ENCODE measurements at places on chromosomes 6 and 20. TPM values are rescaled to one million over a fixed set of nuclear protein-coding genes. Genes with fewer than 3 reads are reported as not detected.

DNA sequence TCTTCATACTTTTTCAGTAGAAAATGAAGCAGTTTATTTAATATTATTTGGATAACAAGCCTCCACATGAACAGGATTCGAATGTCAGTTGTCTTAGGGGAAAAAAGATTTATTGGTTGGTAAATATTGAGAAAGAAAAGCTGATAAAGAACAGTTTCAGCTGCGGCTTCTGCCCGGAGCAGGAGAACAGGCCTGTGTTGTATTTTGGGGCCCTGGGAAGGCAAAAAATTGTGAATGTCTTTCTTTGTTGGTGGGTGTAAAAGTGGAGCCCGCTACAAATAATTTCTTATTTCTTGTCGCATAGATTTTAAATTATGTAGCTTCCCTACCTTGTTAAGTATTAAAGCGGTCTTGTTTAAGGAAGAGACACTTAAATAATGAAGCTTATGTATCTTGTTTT, 90.5 kb upstream of the PAX1 start:
- no peak overlapping the region for H3K27ac ChIP-seq
- no peaks in the 10 kb centered on the region for H3K36me3 ChIP-seq
- DNase-seq, result no peak
- no peaks in the 10 kb centered on the region for H3K4me1 ChIP-seq

DNA sequence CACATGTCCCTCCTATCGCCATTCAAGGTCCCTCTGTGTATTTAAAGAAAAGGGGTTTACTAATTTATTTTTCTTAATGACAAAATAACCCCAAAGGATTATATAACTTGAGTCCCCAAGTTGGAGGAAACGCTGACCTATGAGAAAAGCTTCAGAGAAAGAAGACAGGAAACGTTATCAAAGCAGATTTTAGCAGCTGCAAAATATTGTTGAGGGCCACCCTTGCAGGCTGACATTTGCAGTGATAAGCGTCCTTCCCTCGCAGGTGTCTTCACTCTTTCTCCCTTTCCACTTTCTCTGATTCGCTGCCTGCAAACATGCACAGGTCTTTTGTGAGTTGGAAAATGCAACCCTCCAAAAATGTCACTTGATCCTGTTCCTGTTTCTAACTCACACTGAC, 103.2 kb upstream of the RIPOR2 start:
- no peaks in the 10 kb centered on the region for H3K4me1 ChIP-seq
- no peak overlapping the region for H3K4me3 ChIP-seq
- no peaks in the 10 kb centered on the region for H3K36me3 ChIP-seq
- H3K27me3 ChIP-seq, result no peaks in the 10 kb centered on the region
- H3K27ac ChIP-seq, result no peak overlapping the region
- peak; percentile 47 for DNase-seq

- H3K4me3 ChIP-seq, result no peak overlapping the region
- no peak overlapping the region for H3K27ac ChIP-seq
- peaks cover 2% of the 10 kb centered on the region for H3K27me3 ChIP-seq
- H3K36me3 ChIP-seq, result no peaks in the 10 kb centered on the region
- H3K4me1 ChIP-seq, result no peaks in the 10 kb centered on the region
These were observed 64.0 kb upstream of the APCDD1L start for GRCh38 chr20:58579069-58579818.

GRCh38 chr20:1900321-1900801, 5.2 kb downstream of the SIRPA start:
- peaks cover 3% of the 10 kb centered on the region for H3K4me1 ChIP-seq
- H3K27ac ChIP-seq, result no peak overlapping the region
- peak; percentile 49 for DNase-seq

GRCh38 chr6:31144296-31144969, 5.6 kb upstream of the PSORS1C2 start:
- H3K27me3 ChIP-seq, result no peaks in the 10 kb centered on the region
- no peak overlapping the region for H3K27ac ChIP-seq
- H3K4me1 ChIP-seq, result no peaks in the 10 kb centered on the region
- no peak overlapping the region for H3K4me3 ChIP-seq
- H3K36me3 ChIP-seq, result no peaks in the 10 kb centered on the region

GRCh38 chr6:133376743-133377142, 135.6 kb downstream of the EYA4 start:
- H3K27ac ChIP-seq, result no peak overlapping the region
- H3K36me3 ChIP-seq, result no peaks in the 10 kb centered on the region
- no peaks in the 10 kb centered on the region for H3K27me3 ChIP-seq
- no peak for DNase-seq

DNA sequence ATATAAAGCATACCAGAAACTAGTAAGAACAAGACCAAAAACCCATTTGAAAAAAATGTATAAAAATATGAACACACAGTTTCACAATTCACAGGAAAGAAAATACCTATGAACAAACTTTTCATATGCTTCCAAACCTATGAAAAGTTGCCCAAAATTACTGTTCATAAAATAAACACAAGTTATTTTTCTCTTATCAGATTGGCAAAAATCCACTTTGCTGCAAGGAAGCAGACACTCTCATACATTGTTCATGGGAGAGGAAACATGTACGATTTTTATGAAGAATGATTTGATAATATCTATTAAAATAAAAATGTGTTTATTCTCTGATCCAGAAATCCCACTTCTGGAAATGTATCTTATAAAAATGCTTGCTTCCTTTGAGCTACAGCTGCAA, 40.0 kb upstream of the OCSTAMP start:
- no peak overlapping the region for H3K27ac ChIP-seq
- H3K27me3 ChIP-seq, result no peaks in the 10 kb centered on the region
- H3K4me1 ChIP-seq, result no peaks in the 10 kb centered on the region
- DNase-seq, result no peak
- H3K36me3 ChIP-seq, result no peaks in the 10 kb centered on the region
- no peak overlapping the region for H3K4me3 ChIP-seq

GRCh38 chr6:94443701-94444100, 1024.3 kb upstream of the EPHA7 start:
- no peaks in the 10 kb centered on the region for H3K4me1 ChIP-seq
- no peaks in the 10 kb centered on the region for H3K27me3 ChIP-seq
- no peak for DNase-seq
- no peaks in the 10 kb centered on the region for H3K36me3 ChIP-seq
- H3K4me3 ChIP-seq, result no peak overlapping the region
- H3K27ac ChIP-seq, result no peak overlapping the region

DNA sequence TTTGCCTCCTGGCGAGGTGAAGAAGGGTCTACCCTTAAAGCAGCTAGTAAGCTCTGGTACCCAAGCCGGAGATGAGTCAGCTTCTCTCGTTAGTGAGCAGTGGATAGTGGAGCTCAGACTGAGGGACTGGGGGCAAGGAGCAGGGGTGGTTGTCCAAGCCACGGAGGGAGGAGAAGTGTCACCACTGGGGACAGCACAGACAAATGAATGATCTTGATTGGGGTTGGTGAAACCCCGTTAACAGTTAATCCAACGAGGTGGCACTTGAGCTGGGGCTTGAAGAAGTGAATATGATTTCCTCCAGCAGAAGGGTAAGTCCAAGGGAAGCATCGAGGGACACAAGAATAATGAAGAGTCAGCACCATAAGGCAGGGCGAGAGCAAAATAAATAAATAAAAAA, 43.0 kb downstream of the JARID2 start:
- H3K27ac ChIP-seq, result no peak overlapping the region
- peaks cover 10% of the 10 kb centered on the region for H3K4me1 ChIP-seq
- no peak for DNase-seq
- H3K27me3 ChIP-seq, result no peaks in the 10 kb centered on the region

GRCh38 chr6:85385636-85386315, 64.1 kb upstream of the NT5E start:
- no peaks in the 10 kb centered on the region for H3K36me3 ChIP-seq
- H3K27ac ChIP-seq, result no peak overlapping the region
- no peak overlapping the region for H3K4me3 ChIP-seq
- H3K4me1 ChIP-seq, result no peaks in the 10 kb centered on the region
- H3K27me3 ChIP-seq, result no peaks in the 10 kb centered on the region
- DNase-seq, result no peak

DNA sequence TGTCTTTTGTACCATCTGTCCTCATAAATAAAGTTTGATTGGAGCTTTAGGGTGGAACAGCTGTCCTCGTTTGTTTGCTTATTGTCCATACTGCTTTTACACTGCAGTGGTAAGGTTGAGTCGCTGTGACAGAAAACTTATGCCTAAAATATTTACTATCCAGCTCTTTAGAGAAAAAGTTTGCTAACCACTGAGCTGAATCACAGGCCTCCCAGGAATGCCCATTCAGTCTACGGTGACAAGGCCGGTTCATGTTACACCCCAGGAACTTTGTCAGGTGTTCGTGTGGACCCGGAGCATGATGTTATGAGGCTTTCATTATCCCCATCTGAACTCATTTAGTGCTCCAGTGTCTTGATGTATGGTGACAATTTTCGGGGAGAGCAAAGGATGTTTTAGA, 401.1 kb downstream of the SAMD5 start:
- DNase-seq, result no peak
- H3K36me3 ChIP-seq, result no peaks in the 10 kb centered on the region
- no peaks in the 10 kb centered on the region for H3K27me3 ChIP-seq
- no peaks in the 10 kb centered on the region for H3K4me1 ChIP-seq
- H3K27ac ChIP-seq, result no peak overlapping the region

DNA sequence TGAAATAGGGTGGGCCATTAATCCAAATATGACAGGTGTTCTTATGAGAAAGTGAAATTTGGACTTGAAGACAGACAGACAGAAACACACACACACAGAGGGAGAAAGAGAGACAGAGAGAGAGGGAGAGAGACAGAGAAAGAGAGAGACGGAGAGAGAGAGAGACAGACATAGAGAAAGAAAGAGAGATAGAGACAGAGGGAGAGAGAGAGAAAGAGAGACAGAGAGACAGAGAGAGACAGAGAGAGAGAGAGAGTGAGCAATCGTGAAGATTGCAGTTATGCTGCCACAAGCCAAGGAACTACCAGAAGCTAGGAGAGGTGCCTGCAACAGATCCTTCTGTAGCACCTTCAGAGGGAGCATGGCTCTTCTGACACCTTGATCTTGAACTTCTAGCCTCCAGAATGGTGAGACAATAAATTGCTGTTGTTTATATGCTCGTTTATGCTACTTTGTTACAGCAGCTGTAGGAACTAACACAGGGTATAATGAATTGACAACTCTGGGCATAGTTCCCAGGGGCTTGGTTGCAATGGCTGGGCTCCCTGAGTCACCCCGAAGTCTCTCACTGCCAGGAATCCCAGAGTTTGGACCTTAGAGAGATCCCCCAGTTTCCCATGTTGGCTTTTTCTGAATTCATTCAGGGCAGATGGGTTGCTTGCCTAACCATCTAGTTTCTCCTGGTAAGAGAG, 44.7 kb upstream of the ECI2 start:
- H3K4me1 ChIP-seq, result no peaks in the 10 kb centered on the region
- H3K36me3 ChIP-seq, result no peaks in the 10 kb centered on the region
- H3K27ac ChIP-seq, result no peak overlapping the region
- DNase-seq, result no peak
- H3K4me3 ChIP-seq, result no peak overlapping the region
- no peaks in the 10 kb centered on the region for H3K27me3 ChIP-seq

DNA sequence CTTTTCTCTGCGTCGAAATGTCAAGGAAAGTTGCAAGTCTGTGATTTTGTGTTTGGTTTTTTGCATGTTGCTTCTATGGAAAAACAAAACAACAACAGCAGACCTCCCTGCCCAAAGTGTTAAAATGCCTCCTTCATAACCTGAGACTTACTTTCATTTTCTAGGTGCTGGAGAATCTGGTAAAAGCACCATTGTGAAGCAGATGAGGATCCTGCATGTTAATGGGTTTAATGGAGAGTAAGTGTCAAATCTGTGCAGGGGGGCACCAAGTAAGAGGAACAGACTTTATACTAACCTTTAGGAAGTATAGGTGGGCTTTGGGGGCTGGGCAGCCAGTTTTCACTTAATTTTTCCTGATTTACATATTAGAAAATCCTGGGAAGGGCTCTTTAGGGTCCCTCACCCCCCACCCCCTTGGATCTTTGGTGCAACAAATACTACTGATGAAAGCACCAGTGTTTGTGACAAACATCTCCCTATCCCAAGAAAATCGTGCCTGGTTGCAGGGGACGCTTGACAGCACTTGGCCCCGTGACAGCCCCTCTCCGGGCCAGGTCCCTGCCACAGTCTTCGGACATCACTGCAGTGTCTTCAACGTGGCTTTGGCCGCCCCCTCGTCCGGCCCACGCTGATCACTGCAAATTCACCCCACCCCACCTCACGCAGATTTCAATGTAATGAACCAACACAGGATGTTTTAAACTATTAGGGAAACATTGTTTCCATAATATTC, 43.1 kb downstream of the GNAS start:
- peaks cover 7% of the 10 kb centered on the region for H3K4me1 ChIP-seq
- H3K27ac ChIP-seq, result peak overlapping the region; percentile 3
- H3K27me3 ChIP-seq, result no peaks in the 10 kb centered on the region
- no peak for DNase-seq
- peaks cover 14% of the 10 kb centered on the region for H3K36me3 ChIP-seq
- no peak overlapping the region for H3K4me3 ChIP-seq

DNA sequence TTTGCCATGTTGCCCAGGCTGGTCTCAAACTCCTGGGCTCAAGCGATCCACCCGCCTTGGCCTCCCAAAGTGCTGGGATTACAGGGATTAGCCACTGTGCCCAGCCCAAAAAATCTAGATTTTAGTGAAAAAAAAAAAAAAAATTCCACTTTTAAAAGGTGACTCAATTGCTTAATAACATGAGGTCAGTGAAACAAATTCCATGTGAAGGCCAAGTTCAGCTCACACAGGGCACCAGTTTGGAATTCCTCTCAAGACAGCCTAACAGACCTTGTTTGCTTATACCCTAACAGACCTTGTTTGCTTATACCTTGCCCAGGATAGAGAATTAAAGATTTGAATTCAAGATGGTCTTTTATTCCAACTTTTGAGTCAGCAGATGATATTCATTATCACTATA, 5.1 kb downstream of the RRBP1 start:
- no peak for DNase-seq
- H3K27ac ChIP-seq, result no peak overlapping the region
- peaks cover 11% of the 10 kb centered on the region for H3K36me3 ChIP-seq
- no peaks in the 10 kb centered on the region for H3K4me1 ChIP-seq
- H3K27me3 ChIP-seq, result no peaks in the 10 kb centered on the region
- H3K4me3 ChIP-seq, result no peak overlapping the region

- no peak overlapping the region for H3K27ac ChIP-seq
- H3K27me3 ChIP-seq, result no peaks in the 10 kb centered on the region
These were observed 364.3 kb upstream of the PTCHD4 start for GRCh38 chr6:48475275-48475674.

DNA sequence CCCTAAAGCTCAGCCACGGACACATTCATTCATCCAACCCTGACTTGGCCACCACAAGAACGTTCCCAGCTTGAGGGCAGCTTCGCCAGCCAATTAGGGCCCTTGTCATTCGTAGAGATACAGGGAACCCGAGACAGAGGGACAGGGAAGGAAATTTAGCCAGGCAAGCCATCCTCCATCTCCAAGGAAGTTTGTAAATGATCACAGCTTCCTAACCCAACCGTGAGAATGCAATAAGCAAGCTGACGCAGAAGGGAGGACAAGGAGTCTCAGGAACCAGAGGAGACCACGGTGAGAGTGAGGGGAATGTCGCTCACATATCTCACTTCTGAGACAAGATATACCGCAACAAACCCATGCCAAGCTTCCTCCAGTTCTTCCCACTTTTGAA, 1.4 kb downstream of the TRAM2 start:
- no peaks in the 10 kb centered on the region for H3K27me3 ChIP-seq
- peak overlapping the region; percentile 66 for H3K4me3 ChIP-seq
- H3K4me1 ChIP-seq, result peaks cover 14% of the 10 kb centered on the region
- H3K27ac ChIP-seq, result peak overlapping the region; percentile 87
- DNase-seq, result no peak

- no peaks in the 10 kb centered on the region for H3K27me3 ChIP-seq
- H3K27ac ChIP-seq, result no peak overlapping the region
- H3K36me3 ChIP-seq, result no peaks in the 10 kb centered on the region
- no peak for DNase-seq
- no peaks in the 10 kb centered on the region for H3K4me1 ChIP-seq
These were observed 290.2 kb downstream of the BTBD3 start for GRCh38 chr20:12207875-12208274.

Gene SMLR1
- total RNA-seq, result not detected

Gene ZSCAN23
- 3.0 TPM for total RNA-seq

Gene MYB
- 7.6 TPM for total RNA-seq

Gene DEFB124
- not detected for total RNA-seq

Gene CST9L
- total RNA-seq, result not detected

Measured in lung (tissue), 17 donors.